ENCODE measurements at places on chromosomes 16 and 17.

GRCh38 chr16:2985462-2985861, 5.2 kb upstream of the PKMYT1 start:
- no peak for DNase-seq

- no peak for DNase-seq
Measured at GRCh38 chr16:1579214-1579613, 32.7 kb downstream of the IFT140 start.

DNA sequence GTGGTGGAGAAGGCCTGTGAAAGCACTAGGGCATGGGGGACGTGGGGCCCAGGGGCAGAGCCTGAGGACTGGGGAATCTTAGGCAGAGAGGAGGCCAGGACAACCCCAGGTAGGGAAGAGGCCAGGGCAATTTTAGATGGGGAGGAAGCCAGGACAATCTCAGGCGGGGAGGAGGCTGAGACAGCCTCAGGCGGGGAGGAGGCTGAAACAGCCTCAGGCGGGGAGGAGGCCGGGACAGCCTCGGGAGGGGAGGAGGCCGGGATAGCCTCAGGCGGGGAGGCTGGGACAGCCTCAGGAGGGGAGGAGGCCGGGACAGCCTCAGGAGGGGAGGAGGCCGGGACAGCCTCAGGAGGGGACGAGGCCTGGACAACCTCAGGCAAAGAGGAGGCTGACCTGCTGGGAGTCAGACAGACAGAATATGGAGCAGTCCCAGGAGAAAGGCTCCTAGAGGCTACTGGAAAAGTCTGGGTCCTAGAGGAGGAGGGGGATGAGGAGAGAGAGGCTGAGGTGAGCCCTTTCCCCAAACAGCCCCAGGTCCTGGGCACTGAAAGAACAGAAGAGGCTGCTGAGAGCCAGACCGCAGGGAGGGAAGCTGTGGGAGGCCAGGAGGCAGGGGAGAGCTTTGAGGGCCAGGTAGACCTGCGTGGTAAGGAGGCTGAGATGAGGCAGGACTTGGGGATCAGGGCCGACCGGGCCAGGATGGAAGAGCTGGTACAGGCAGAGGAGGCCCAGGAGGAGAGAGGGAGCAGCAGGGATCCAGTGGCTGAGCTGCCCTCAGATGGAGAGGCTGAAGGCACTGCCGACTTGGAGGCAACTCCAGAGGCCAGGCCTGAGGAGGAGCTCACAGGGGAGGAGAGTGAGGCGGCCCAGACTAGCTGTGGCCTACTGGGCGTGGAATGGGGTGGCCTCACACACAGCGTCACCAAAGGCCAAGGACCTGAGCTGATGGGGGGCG, 1.6 kb downstream of the APOBR start:
- DNase-seq: no peak

- DNase-seq: no peak
Measured at GRCh38 chr17:48544349-48545021, 424 bp downstream of the HOXB2 start.

DNA sequence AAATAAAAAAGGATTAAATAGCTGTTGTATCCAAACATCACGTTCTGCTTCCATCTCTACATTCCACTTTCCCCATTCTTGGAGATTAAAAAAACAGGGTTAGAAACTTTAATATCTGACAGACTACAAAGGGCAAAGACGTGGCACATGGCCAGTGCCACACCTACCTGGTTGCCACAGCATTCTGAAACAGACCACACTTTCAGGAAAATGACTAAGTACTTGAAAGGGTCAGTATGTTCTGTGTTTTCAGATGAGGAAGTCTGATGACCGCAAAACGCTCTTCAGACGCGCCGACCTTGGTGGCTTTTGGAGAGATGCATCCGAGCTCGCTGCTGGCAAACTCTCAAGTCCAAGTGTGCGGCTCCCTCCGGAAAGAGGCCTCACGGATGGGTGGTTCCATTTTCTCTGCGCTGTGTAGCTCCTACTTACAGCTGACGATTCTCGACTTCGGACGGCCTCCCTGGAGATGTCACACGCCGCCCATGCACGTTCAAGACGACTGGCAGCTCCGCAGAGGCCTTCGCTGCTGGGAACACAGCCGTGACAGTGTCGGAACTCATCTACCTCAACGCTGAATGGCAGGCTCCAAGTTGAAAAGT, 15.5 kb downstream of the MAP1LC3B start:
- DNase-seq: no peak

DNA sequence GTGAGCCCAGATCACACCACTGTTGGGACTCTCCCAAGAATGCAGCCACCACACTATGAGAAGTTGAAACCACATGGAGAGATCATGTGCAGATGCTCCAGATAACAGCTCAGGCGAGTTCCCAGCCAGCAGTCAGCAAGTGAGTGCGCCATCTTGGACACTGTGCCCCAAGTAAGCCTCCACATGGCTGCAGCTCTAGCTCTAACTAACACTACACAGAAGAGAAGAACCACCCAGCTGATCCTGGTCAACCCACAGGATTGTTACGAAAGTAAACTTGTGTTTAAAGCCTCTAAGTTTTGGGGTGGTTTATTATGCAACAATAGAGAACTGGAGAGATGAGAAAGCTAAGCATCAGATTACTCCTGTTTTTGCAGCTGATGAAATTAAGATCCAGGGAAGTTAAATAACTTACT, 25.8 kb downstream of the SLC38A7 start:
- DNase-seq: no peak

DNA sequence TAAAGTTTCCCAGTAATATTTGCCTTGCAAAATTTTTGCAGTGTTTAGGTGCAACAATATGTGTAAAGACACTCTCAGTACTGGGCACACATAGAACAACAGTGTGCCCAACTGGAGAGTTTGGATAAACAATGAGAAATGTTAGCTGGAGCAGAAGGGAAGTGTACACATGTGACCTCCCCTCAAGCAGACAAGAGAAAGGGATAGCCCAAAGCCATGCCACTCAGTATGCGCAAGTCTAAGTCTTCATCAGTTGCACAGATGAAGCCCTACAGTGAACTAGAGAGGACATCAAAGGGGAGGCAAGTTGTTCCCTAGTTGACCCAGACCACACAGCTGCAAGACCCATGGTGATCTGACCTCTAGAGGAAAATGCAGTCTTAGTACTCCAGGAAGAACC, 97.9 kb upstream of the CDH11 start:
- no peak for DNase-seq

DNA sequence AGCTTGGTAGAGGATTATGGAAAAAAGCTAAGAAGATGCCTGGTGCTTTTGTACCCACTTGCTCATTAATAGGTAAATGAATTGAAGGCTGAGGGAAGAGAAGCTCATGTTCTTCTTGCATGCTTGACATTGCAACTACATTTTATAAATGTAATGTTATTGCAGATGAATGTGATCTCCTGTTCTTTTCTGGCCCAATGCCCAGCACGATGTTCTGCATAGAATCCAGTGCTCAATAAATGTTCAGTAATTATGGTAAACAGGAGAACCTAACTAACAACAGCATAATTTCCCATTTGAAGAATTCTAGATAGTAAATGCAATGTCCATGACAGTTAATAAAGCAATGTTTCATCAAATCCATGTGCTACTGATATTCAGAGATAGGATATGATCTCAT, 638.2 kb upstream of the SOX9 start:
- no peak for DNase-seq

- no peak for DNase-seq
Measured at GRCh38 chr17:58289869-58290268, 9.1 kb upstream of the MPO start.

DNA sequence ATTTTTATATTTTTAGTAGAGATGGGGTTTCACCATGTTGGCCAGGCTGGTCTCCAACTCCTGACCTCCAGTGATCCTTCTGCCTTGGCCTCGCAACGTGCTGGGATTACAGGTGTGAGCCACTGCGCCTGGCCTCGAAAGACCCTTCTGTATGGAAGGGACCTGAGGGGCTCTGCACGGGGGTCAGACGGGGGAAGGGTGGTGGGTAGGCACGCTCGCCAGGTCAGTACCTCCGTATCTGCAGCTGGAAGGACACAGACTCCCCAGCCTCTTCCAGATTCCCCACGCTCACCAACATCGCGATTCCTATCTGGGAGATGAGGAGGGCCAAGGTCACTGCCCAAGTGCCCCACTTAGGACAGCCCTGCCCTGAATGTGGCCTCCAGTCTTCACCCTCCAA, 12.7 kb downstream of the ITGA2B start:
- no peak for DNase-seq

All from GOT3 (cell line).